ENCODE measurements at places on chromosomes 7 and 10.

DNA sequence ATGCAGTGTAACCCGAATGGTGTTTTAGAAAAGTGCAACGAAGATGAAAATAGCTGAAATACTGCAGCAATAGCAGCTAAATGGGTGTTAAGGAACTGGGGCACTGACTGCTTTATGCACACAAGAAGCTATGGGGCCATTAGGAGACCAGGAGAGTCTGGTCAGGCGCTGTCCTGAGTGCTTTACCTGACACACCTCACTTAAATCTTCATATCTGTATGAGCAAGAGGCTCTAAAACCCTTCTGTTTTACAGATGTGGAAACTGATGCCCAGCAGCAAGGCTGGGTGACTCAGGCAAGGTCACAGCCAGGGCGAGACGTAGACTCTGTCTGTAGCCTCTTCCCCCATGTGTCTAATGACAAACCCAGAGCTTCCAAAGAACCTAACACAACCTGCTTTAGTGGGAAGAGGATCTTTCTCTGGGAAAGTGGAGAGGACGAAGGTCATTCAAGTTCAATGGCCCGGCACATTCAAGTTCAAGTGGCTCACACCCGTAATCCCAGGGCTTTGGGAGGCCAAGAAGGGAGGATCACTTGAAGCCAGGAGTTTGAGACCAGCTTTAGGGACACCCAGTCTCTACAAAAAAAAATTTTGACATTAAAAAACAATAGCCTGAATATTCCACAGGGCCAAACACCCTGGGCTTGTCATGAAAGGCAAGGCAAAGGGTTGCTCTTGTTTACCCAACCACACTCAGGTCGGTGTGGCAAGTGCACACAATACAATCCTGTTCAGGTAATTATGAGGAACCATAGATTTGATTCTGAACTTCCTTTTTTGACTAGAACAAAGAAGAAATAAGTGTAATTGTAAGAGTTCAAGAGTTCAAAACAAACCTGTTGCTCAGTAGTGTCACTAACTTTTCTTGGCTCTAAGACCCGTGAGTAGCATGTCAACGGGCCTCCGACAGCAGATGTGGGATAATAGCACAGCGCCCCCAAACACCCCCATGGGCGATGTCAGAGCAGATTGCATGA is 53.7 kb upstream of the KLF6 start:
- DNase-seq: no peak

GRCh38 chr10:121375172-121375571 is 223.1 kb downstream of the FGFR2 start:
- no peak for DNase-seq

- DNase-seq: no peak
Observed at GRCh38 chr7:102044984-102045673, 227.7 kb downstream of the CUX1 start.

GRCh38 chr7:45660201-45660900 is 86.2 kb downstream of the ADCY1 start:
- DNase-seq: no peak

DNA sequence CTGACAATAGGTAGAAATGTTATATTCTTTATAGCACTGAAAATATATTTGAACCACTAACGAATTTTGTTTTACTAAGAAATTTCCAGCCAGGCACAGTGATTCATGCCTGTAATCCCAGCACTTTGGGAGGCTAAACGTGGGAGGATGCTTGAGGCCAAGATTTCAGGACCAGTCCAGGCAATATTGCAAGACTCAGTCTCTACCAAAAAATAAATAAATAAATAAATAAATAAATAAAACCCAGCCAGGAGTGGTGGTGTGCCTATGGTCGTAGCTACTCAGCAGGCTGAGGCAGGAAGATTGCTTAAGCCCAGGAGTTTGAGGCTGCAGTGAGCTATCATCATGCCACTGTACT is 39.8 kb downstream of the PIP4K2A start:
- no peak for DNase-seq

DNA sequence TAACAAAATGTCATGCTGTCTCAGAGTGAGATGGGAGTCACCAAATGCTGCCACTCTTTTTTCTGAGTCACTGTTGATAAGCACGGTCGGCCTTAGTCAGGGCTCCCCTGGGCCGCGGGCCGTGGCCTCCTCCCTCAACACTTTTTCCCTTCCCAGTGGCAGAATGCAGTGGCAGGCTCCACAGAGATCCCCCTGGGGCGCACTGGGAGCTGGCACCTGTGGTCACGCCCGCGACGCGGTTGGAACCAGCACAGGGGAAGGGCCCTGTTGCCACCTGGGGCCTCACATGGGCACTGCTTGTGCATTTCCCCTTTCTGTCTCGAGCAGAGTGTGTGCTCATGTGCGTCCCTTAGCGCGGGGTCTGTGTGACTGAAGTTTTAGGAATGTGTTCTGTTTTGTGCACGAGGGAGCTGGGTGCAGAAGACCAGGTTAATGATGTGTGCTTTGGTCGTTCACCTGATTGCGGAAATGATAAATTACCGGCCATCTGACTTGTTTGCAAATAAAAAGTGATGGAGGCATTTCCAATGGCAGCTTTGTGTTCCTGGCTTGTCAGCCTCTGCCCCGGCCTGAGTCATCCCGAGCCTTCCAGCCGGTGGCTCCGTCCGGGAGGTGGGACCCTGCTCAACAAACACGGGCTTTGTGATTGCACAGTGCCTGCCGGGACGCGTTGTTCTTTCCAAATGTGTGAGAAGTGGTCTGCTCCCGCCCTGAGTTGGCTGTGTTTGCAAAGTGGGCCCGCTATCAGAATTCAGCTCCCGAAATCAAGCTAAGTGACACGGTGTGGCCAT is 100.7 kb downstream of the NKX6-2 start:
- no peak for DNase-seq

- DNase-seq: no peak
Observed at GRCh38 chr7:123026251-123026650, 30.8 kb upstream of the TAS2R16 start.

DNA sequence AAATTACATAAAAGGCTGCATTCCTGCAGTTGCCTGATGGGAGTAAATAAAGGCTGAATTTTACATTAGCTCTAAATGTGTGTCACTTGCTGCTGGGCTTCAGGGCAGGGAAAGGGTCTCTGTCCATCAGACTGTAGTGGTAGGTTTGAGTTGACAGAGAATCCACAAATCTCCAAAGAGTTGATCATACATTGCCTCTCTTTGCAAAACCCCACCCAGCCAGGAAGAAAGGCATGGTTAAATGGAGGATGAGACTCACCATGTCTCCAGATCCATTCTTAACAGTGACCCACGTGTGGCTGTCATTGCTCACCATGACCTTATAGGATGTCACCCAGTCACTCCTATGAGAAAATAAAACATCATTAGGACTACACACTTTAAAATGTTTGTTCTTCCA is 92.8 kb downstream of the CPXM2 start:
- no peak for DNase-seq

DNA sequence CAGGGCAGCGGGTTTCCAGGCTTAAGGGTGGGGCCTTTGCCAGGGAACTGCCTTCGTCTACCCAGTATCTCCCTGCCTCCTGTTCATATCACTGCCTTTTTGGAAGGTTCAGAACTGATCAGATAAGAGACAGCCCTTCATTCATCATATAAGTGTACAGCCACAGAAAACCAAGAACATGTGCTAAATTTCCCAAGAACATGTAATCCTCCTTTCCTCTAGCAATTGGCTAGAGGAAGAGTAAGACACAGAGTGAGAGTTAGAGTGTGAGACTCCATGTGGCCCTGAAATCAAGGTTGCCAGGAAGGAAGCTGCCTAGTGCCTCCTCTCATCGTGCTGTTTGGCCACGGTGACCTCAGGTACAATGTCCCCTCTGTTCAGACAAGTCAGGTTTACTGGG is 770.9 kb downstream of the TNS3 start:
- DNase-seq: no peak

DNA sequence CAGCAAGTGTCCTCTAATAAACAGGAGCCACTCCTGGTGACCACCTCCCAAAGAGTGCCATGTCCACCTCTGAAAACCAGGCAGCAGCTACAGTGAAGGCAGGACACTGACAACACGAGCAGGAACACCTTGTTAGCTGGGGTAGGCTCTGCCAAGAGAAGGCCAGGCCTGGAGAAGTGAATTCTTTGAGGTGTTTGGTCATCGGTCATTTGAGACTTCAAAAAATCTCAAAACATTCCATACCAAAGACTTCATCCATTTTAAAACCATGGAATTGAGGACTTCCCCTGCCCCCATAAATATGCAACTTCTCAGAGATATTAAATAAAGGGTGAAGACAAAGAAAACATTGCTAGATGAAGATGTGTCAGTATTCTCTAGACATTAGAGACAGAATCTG is 28.4 kb upstream of the OPALIN start:
- DNase-seq: no peak

GRCh38 chr10:124917428-124918190 is 24.3 kb upstream of the ZRANB1 start:
- peak; percentile 53 for DNase-seq

DNA sequence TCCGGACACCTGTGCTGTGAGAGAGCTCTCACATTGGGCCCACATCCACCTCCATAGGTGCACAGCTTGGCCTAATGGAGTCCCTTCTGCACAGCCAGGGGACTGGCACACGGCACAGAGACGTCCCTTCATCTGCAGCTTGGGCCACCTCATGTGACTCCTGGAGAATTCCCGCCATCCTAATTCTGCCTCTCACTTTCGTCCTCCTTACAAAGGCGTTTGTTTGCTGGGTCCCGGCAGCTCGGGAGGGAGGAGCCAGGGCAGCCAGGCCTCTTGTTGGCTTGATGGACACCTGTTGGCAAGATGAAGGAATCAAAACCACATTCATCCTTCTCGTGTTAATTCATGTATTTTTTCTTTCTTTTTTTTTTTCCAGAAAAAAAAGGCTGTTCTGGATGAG is 30.7 kb upstream of the TTYH3 start:
- no peak for DNase-seq

GRCh38 chr7:111162692-111163091 is 71.8 kb downstream of the LRRN3 start:
- no peak for DNase-seq

- DNase-seq: no peak
Observed at GRCh38 chr10:62866941-62867340, 50.8 kb upstream of the EGR2 start.

GRCh38 chr10:119595134-119595675 is 1.6 kb downstream of the TIAL1 start:
- no peak for DNase-seq

DNA sequence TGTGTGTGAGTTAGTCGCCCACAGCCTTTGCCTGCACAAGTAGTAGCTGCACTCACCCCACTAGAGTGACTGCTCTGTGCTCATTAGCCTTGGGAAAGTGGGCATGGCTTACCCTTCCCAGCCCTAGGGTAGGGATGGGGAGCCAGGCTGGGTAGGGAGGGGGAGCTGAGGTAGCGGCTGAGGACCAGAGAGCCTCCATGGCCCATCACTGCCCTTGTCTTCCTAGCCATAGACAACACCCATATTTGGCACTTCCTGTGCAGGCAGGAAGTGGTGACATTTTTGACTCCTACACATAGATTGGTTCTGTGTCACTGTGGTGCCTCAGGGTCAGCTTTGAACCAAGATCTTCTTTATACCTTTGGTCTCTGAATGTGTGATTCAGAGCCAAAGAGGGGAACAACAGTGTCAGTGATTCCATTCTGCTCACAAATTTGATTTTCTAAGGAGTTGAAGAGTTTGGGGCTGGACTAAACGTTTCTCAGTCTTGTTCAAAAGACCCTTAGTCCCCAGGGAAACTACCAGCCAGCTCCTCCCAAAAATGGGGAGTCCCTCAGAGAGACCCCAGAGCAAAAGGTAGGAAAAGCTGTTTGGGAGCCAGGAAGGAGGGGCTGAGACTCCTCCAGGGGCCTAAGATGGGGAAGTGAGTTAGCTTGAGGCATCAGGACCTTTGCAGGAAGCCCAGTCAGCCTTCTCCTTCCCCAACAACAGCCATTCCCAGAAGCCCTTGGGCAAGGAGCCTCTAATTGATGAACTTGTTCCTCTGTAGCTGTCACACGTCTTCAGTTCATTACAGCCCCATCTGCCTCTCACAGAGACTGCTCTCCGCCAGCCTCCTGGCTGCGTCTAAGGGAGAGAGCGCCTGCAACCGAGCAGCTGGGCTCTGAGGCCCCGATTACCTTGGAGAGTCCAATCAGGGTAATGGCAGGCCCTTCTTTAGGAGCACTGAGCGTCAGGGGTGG is 135.0 kb downstream of the CDH23 start:
- DNase-seq: peak; percentile 42

DNA sequence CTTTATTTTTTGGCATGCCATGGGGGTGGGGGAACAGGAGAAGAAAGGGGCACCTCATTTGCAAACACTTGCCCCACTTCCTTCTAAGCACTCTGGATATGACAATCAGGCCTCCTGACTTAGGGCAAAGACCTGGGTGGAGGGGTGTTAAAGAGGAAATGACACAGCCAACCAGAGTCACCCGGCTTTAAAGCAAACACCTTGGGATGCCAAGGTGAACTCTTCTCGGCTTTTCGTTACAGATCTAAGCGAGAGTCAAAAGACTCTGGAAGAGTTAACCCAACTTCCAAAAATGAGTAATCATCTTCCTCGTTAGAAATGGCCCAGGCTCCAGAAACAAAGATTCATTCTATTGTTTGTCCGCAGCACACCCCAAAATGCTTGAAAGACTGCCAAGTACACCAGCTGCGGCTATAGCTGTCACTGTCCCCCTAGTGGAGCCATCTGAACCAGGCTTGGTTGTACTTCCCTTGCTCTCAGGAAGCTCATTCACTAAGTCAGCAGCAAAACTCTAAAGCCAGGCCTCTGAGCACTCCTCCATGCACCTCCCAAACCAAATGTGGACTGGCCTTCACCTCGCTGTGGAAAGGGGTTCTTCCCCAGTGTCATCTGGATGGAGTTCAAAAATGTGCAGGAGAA is 24.8 kb downstream of the FAM53B start:
- DNase-seq: peak; percentile 67

GRCh38 chr10:31940839-31941653 is 12.4 kb upstream of the ARHGAP12 start:
- peak; percentile 15 for DNase-seq

- no peak for DNase-seq
Observed at GRCh38 chr7:88147341-88147740, 72.5 kb downstream of the SRI start.

- DNase-seq: no peak
Observed at GRCh38 chr7:92629779-92630178, 39.6 kb upstream of the FAM133B start.

GRCh38 chr10:124289851-124290795 is 128.6 kb downstream of the OAT start:
- no peak for DNase-seq

DNA sequence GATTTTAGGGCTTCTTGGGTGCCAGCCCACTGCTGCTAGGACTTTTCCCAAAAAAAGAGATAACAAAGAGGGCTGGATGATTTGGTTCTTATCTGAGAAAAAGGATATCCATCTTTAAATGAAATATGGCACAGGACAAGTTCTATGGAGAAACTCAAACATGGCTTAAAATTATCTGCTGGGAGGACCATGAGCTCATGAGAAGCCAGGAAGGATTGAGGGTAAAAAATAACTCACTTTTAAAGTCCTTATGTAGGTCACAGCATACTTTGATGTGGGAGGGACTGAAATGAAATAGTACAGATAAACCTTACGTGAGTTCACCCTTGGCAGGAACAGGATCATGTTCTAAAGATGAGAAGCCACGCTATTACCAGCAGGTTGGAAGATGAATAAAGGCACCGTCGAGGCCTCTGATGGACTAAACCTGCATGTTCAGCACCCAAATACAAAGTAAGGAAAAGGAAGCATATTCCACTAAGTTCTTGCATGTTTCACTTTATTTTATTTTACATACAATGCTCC is 369.2 kb upstream of the KLF6 start:
- DNase-seq: no peak

- peak; percentile 88 for DNase-seq
Observed at GRCh38 chr10:133308421-133309099, at the start of the genes TUBGCP2 and ZNF511. Gene TUBGCP2, minus strand, starts transcription at chr10:133308872. Its CDS starts 5,931 bp downstream, at chr10:133302941. Gene ZNF511, plus strand, starts transcription at chr10:133308914. Its CDS starts 30 bp downstream, at chr10:133308944.

GRCh38 chr7:40483630-40484029 is 348.8 kb downstream of the SUGCT start:
- no peak for DNase-seq
